ENCODE measurements at places on chromosomes 6 and 20. TPM values are rescaled to one million over a fixed set of nuclear protein-coding genes. Genes with fewer than 3 reads are reported as not detected.

DNA sequence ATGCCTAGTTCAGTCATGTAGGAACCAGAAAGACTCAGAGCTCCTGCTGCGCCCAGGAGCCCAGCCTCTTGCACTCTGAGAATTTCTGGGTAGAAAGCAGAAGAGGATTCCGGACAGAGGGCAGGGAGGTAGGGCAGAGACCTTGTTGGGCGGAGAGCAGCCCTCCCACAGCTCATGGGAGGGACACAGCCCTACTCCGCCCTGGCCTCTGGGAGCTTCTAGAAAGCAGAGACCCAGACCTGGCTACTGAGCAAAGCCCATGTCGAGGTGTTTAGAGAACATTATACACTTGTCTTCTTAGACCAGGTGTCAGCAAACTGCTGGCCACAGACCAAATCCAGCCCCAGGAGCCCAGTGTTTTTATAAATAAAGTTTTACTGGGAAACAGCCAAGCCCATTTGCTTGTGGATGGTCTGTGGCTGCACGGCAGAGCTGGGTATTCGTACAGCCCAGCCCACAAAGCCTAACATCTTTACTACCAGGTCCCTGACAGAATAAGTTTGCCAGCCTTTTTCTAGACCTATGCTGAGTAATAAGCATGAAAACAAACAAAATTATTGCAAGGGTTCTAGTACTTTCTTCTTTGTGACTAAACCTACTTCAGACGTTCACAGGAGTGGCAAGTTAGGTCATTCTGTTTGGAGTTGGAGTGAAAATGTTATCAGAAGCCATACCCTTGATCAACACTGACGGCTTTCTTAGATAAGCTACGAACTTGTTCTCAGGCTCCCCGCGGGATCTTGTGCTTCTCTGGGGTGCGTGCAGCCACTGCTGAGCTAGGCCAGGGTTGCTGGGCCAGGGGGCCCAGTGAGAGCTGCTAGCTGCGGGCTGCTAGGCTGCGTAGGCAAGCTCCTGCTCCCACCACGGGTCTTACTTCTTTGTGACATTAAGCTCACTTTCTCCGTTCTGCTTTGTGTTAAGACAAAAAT lies 235.1 kb upstream of the FOXQ1 start:
- DNase-seq: no peak

DNA sequence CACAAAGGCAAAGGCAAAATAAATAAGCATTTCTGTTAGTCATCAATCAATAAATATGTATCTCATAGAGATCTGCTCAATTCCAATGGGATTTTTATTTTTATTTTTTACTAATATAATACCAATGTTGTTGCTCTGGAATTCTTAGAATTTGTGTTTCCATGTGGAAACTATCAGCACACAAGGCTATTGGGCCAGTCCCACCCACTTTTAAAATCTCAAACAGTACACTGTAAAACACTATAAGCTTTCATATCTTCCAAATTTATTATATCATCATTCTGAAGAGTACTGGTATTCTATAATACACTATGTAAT lies 563.8 kb upstream of the MARCKS start:
- DNase-seq: no peak

DNA sequence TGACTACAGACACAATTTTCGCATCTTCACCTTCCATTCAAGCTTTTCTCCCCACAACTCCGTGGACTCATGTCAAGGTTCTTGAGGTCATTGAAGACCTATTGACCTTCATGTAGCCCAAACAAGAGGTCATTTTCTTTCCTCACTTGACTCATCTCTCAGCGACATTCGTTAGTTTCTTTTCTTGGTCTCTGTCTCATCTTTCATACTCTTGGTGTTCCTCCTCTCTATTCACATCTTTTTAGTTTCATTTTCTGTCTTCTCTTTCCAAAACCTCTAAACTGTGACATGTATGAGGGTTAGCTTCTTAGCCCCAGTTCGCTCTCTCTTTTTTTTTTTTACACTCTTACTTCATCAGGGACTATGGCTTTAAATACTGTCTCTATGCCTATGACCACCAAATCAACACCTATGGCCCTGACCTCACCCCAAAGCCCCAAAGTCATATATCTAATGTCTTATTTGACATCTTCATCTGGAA lies 128.6 kb upstream of the BACH2 start:
- no peak for DNase-seq

- DNase-seq: no peak
Measured at GRCh38 chr6:11700118-11700718, 78.4 kb downstream of the ADTRP start.

MYLIP gene
- total RNA-seq: 18.0 TPM

DNA sequence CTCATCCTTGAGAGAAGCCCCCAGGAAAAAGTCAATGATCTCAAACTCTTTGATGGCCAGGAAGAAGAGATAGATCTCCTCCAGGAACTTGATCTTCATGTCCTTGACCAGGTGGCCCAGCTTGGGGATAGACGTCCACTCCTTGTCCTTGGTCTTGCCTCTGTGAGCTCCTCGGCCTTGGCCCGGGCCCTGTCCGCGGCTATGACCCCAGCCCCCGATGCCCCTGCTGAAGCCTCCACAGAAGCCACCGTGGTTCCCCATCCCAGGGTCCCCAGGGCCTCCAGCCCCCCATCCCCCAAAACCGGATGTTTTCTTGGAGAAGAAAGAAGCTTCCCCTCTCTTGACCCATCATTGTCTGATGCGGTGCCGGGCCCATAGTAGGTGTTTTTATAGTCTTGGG lies 195.1 kb downstream of the ZMYND8 start:
- no peak for DNase-seq

DNA sequence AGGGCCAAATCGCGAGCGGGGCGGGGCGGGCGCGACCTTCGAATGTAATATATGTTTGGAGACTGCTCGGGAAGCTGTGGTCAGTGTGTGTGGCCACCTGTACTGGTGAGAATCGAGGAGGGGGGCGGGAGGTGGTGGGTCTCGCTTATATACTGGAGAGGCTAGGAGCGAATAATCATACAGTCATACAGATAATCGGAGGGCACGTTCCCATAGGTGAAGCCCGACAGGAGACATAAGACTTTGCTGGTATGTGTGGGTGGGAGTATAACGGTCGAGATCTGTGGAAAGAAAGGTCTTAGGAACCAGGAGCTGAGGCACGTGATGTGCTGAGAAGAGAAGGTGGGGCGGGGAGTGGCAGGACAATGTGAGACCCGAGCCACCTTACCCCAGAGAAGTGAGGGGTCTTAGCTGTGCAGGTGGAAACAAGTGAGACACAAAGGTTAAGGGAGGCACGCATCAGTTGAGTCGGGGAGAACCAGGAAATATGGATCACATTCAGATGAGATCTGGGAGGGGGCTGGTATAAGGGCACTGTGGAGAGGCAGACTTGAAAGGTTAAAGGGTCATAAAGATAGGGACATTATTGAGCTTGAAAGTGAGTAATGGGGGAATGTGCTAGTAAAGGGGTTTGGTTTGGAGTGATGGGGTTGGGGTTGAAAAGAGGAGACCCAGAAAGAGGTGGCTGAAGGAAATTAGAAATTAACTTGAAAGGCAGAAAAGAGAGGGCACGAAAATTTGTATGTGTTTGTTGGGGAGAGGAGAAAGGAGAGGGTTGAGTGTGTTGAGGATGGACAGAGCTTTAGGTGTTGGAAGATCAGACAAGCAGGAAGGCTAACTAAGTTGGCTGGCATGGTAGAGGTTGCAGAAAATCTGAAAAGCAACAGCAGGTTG lies 589 bp downstream of the RNF5 start:
- DNase-seq: no peak

DNA sequence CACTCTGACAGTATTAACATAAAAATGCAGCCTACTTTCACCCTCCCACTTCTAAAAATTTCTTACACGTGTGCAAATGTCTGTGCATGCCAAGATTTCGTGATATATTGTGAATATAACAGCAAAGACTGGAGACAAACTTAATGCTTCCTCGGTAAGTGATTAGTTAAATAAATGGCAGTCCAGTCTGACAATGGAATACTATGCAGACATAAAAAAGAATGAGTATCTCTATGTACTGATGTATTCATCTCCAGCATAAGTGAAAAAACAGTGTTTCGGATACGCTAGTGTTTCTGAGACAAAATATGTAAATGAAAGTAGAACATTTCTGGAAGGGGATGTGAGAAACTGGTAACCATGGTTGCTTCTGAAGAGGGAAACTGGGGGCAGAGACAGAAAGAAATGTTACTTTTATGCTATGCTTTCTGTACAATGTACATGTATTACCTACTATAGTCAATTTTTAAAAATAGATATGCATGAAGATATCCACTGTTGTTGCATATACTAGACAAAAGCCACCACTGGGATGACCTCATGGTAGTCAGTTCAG lies 7.0 kb downstream of the SLC22A23 start:
- no peak for DNase-seq

SYNCRIP gene
- total RNA-seq: 84.3 TPM

RAET1E gene
- total RNA-seq: not detected

- no peak for DNase-seq
Measured at GRCh38 chr6:22367346-22367745, 70.5 kb upstream of the PRL start.

TLDC2 gene
- total RNA-seq: not detected

DNA sequence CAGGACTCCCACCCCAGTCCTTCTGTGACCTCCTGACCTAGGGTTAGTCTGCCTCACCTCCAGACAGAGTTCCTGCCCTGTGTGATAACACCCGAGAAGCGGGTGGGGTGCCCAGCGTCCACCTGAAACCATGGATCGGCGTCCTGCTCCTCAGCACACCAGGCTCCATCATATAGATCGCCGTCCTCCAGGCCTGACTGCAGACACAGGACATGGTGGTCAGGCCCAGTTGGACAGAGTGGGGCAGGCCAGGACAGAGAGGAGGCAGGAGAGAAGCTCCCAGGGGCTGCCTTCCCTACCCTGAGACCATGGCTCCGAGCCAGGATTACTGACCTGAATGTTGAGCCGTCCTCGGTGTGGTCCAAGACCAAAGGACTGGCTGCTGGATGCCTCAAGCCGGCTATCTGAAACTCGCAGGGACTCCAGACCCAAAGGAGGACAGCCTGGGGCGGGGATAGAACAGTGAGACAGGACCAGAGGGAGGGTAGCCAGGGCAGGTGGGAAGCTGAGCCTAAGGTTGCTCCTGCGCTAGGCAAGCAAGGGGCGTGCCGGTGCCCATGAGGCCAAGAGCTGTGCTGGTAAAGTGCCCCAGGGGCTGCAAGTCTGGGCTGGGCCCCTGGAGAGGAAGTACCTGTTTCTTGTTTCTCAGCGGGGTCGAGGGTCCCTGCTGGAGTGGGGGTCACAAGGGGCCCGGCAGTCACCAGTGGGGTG lies 2.2 kb downstream of the CPXM1 start:
- DNase-seq: no peak
